ENCODE measurements at places on chromosomes 1 and 21.

DNA sequence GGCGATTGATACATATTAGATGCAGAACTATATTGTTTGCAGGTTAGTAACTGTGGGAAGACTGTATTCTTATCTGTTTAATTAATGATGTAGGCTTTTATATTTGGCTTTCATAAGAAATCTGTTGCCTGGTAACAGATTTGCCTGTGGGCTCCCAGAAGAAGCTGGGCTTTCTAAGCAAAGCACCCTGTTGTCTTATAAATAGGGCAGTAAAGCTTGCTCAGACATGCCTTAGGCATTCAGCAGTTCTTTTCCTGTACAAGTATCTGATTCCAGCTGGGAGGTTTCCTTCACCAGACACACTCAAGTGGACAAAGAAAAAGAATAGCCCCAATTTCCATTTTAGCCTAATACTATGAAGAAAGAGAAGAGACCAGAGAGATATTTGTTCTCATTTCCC is 524.0 kb downstream of the LRRIQ3 start:
- no peak for DNase-seq

GRCh38 chr1:43975249-43975961 is 645 bp downstream of the ATP6V0B start:
- peak; percentile 56 for DNase-seq

- DNase-seq, result no peak
Measured at GRCh38 chr1:21966247-21967000, 10.4 kb upstream of the CELA3B start.

- DNase-seq, result no peak
Measured at GRCh38 chr1:233603478-233603877, 10.4 kb upstream of the KCNK1 start.

DNA sequence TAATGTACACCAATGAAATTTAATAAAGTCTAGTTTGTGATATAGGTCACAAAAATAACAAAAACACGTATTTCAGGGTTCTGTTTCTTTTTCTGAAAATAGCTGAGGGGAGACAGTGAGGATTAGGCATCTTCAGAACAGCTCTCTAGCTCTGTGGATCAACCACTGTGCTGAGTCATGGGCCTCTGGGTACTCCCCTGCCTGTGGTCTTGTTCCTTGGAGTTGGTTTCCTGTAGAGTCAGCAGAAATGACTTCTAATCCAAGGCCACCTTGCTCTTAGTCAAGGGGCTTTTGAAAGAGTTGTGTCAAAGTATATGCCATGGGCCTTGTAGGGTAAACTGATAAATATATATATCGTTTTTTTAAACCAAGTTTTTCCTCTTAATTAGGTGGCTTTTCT is 141.8 kb upstream of the ZRANB2 start:
- DNase-seq, result no peak

DNA sequence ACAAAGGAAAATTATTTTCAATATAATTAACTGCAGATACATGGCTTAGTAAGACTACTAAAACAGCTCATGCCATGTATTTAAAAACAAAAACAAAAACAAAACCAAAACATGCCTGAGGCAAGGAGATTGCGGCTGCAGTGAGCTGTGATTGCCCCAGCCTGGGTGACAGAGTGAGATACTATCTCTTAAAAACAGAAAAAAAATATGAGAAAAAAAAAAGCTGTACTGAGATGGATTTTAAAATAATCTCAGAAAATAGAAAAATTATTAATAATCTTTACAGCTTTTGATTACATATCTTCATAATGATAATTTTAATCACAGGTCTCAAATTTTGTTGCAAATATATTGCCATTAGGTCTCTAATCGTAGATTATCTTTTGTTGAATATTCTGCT is 24.0 kb upstream of the LIN9 start:
- no peak for DNase-seq

GRCh38 chr1:215681041-215681440 is 113.9 kb downstream of the KCTD3 start:
- DNase-seq, result no peak

DNA sequence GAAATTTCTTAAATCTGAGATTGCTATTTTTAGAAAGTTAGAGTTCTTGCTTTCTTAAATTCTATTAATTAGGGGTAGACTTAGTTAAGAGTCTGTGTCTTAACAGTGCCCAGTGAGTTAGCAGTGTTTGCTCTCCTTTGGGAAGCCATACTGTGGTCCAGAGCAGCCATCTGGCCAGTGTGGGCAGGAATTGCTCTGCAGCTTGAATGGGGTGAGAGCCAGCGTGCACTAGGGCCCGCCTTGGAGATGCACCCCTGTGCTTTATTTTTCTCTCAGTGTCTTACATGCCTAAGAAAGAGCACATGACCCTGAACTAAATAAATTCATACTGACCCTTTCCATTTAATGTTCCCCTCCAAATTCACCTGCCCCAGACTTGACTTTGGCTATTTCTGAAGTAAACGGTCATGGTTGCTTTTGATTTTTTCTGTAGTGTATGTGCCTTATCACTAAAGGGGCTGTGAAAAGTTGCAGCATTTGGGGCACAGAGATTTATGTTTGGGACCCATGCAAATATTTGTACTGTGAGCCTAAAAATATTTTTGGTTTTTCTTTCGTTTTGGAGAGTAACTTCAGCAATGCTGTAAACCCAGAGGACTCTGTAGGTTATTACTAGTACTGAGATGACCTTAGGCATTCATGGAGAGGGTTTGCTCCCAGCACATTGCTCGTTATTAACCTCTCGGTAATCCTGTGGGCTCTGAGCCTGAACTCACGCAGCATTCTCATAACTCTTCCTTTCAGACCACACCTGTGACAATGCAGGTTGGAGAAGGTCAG is 21.3 kb upstream of the KCNQ4 start:
- DNase-seq, result no peak

DNA sequence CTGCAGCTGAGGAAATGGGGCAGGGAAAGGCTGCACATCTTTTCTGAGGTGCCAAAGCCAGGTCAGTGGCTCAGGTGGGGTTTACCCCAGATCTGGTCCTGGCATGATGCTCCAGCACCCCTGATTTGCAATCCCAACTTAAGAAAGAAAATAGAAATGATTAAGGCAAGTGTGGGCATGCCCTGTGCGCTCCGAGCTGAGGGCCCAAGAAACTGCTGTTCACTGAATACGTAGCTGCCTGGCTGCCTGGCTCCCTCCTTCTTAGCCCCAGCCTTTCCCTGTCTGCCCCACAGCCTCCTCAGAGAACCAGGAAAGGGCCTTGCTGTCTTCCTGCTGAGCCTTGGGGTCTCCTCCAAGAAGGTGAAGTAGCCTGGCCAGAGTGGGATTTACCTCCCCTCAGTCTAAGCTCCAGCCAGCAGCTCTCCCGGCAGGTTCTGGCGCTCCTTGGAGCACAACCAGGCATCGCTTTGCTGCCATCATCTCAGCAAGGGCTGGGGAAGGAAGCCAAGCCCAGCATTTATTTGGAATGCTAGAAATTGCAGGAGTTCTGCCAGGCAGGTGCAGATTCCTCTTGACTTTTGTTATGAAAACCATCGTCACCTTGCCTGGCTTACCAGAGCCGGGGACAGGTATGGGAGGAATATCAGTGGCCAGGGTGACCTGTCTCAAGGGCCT is 51.3 kb upstream of the SELENON start:
- DNase-seq, result no peak

DNA sequence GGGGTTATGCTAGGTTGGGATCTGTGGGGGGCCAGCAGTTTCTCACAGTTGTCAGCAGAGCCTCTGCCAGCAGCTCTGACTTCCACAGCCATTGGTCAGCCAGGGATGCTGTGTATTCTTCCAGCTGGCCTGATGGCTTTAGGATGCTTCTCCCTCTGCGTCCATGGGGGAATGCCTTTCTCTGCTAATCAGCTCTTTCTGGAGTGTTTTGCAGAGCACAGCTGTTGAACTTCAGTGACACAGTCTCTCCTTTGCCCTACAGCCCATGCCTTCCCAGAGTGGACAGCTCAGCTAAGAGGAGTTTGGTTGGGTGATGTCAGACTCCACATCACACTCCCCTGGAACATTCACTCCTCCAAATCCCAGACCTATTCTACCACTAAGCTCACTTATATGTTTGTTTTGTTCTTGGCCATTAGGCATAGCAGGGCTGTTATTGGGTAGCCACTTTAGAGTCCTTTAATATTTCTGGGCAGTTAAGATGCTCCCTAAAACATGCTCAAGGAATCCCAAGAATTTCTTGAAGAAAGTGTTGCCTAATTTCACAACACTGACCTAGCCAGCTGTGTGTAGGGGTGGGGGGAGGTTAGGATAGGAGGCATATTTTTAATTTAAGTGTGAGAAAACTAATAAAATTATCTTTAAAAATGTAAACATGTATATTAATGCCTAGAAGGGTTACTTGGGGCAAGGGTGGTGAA is 75.3 kb upstream of the KIAA0040 start:
- DNase-seq, result no peak

GRCh38 chr1:181948372-181948771 is 113.1 kb downstream of the ZNF648 start:
- DNase-seq, result no peak

DNA sequence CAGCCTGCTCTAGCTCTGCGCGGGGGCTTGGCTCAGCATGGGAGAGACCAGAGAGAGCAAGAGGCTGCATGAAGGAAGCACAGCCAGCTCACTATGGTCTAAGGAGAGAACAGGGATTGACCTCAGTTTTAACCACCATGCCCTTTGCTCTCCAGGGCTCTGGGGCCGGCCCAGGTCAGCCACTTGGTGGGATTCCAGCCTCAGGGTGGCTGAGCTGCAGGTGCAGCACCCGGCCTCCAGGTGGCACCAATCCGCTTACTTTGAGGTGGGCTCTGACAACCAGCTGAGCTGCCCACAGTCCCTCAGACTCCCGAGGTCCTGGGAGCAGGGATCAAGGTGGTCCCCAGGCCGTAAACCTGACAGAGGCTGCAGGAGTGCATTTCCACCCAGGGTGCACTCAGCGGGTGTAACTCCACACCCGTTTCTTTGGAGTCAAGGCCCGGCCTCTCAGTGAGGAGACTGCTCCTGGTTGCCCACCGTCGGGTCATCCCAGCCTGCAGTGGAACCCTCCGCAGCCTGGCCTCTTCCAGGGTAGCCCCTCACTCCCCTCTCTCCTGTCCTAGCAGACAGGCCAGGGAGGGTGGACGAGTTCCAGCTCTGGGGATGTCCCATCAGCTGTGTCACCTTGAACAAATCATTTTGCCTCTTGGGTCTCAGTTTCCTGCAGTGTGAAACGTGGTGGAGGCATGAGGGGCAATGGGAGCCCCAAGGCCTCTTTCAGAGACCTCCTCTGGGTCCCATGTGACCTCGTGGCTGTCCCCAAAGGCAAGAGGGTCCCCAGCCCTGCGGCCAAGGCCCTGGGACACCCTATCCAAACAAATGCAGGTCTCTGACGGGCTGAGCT is 607 bp upstream of the LGR6 start:
- peak; percentile 57 for DNase-seq

- peak; percentile 70 for DNase-seq
Measured at GRCh38 chr21:45542242-45542666, at the start of gene SLC19A1. SLC19A1 (minus strand) TSS chr21:45542440; CDS start chr21:45537959, 4,481 bp downstream.

GRCh38 chr1:111961016-111961415 is 28.5 kb downstream of the KCND3 start:
- DNase-seq, result no peak

- DNase-seq, result no peak
Measured at GRCh38 chr21:41397471-41397891, 28.6 kb upstream of the MX1 start.

DNA sequence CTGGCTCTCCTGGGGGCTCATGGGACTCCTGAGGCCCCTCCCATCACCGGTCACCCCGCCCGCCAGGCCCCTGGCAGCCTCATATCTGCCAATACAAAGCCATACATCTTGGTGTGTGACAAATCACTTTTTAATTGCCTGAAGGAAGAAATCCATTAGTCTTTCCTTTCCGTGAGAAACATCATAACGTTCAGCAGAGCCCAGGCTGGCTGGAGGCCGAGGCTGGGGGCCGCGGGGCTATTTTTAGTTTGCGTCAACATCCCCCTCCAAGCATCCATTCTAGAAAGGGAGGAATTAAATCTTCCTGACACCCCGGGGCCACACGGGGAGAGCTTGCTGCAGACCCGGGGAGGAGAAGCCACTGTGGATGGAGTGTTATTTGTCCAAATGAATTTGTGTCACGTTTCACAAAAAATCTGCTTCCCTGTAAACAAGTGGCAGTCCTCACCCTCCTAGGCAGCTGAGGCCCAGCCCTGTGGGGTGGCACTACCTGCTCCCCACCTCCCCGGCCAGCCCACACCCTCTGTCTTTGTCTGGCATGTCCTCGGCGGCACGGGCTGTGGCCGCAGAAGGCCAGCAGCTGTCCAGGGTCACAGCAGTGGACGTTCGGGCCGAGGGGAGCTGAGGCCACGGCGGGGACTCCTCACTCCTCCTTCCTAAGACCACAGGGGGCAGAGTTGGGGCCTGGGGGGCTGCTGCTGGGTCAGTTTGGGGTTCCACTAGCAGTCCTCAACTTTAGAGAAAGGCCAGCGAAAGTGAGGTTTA is 236.9 kb upstream of the VAMP3 start:
- DNase-seq, result no peak

- DNase-seq, result no peak
Measured at GRCh38 chr1:200634261-200635122, 13.9 kb upstream of the KIF14 start.

DNA sequence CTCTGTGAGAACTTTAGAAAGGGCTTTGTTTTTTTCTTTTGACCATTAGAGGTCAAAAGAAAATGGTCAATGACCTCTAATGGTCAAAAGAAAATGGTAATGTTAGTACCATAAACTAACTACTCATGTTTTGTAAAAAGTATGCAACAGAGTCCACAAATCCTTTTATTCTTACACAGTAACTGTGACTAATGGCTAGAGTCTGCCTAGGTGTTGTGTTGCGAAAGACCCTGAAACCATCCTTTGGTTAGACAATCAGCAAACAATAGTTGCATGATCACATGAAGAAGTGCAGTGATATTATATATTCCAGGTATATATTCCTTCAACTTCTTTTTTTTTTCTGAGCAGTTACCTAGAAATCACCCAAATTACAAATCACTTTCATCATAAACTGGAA is 40.9 kb downstream of the NEGR1 start:
- no peak for DNase-seq

GRCh38 chr1:232474826-232475225 is 155.1 kb downstream of the SIPA1L2 start:
- no peak for DNase-seq
